ENCODE measurements at places on chromosomes 1 and 21. TPM values are rescaled to one million over a fixed set of nuclear protein-coding genes. Genes with fewer than 3 reads are reported as not detected.

PTPRF gene
- 204 TPM for total RNA-seq

SLC44A5 gene
- total RNA-seq, result 2.0 TPM

RGS7 gene
- not detected for total RNA-seq

SPRR2E gene
- total RNA-seq, result not detected

ARHGAP29 gene
- total RNA-seq, result 66.0 TPM

XKR8 gene
- 4.7 TPM for total RNA-seq

BTG2 gene
- 34.1 TPM for total RNA-seq

BCAR3 gene
- total RNA-seq, result 98.0 TPM

OLIG2 gene
- not detected for total RNA-seq

HSD3B2 gene
- total RNA-seq, result not detected

ZNF695 gene
- total RNA-seq, result 2.3 TPM

KRTAP7-1 gene
- total RNA-seq, result not detected

ATP13A2 gene
- total RNA-seq, result 76.7 TPM

PDZK1IP1 gene
- 3.5 TPM for total RNA-seq

CLEC20A gene
- not detected for total RNA-seq

RYR2 gene
- not detected for total RNA-seq

AKR7A3 gene
- 0.16 TPM for total RNA-seq

PDZK1 gene
- 0.23 TPM for total RNA-seq

ZNF593OS gene
- total RNA-seq, result not detected

EDARADD gene
- 4.7 TPM for total RNA-seq

ADGRL4 gene
- not detected for total RNA-seq

MCOLN2 gene
- 2.0 TPM for total RNA-seq

Data from hair follicular keratinocyte (primary cell).